Sigmoid colon (tissue), 7 donors: ENCODE measurements at places on chromosomes 16 and 17. TPM values are rescaled to one million over a fixed set of nuclear protein-coding genes. Genes with fewer than 3 reads are reported as not detected.

The SOST gene
- total RNA-seq = not detected

The ASIC2 gene
- under 0.01 TPM for total RNA-seq

The IRX3 gene
- 0.27 TPM for total RNA-seq

The GGNBP2 gene
- total RNA-seq = 60.1 TPM

DNA sequence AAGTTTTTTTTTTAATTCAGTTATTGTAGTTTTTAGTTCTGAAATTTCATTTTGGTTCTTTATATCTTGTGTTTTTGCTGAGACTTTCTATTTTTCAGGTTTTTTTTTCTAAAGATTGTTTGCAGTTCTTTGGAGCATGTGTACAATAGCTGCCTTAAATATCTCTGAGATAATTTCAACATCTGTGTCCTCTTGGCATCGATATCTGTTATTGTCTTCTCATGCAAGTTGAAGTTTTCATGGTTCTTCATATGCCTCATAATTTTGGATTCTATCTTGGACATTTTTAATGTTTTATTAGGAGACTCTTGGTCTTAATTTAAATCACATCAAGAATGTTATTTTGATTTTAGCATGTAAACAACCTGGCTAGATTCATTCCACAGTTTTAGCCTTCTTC lies 22.8 kb downstream of the COX11 start:
- no peak for DNase-seq

The ZSCAN32 gene
- 16.3 TPM for total RNA-seq
